ENCODE measurements at places on chromosomes 4 and X.
A peak's percentile ranks its signal among the peaks of the same experiment; 100 is the strongest.

GRCh38 chrX:38881727-38882126, 80.5 kb downstream of the MID1IP1 start:
- DNase-seq: no peak

DNA sequence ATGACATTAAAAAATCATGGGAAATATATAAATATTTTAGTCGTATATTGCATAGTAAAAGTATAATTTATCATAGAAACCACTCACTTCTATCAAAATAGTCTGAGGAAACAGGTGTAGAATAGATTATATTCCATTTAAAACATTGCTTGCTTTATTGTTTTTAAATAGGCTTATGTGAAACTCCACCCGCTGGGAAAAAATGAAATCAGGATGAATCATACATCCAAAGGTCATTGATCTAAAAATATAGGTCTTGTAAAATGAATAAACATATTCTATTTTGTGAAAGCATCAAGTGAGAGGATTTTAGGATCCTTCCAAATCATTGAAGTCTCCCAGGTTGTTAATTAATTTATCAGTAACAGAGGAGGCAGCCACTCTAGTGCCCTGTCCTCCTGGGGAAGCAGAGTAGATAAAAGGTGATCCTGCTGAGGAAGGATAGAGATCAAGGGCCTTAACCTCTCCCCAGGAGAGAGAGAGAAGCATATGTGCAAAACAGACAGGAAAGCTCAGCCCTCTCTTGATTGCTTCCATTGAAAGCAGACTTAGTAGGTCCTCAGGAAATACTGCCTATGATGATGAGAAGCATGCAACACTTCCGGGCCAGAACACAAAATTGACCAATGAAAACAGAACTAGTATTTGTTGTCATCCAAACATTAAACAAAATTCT, 96.8 kb upstream of the MAP9 start:
- no peak for DNase-seq

DNA sequence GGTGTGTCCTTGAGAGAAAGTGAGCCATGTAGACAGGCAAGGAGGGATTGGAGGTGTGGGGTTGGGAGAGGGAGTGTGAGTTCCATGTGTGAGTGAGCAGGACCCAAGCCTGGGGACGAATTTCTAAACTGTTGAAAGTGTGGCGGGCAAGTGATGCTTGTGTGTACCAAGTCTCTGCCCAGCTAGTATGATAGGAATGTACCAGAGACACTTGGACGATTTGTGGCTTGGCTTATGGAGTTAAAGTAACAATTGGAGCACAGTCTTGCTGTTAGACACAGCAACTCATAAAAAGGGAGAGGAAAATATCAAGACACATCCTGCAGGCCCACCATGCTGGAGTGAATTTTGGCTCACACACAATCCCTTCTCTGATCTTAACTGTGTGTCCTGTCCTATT, 8.5 kb downstream of the PTTG2 start:
- no peak for DNase-seq

GRCh38 chr4:123350191-123350544, 46.4 kb upstream of the SPRY1 start:
- DNase-seq: peak; percentile 88

DNA sequence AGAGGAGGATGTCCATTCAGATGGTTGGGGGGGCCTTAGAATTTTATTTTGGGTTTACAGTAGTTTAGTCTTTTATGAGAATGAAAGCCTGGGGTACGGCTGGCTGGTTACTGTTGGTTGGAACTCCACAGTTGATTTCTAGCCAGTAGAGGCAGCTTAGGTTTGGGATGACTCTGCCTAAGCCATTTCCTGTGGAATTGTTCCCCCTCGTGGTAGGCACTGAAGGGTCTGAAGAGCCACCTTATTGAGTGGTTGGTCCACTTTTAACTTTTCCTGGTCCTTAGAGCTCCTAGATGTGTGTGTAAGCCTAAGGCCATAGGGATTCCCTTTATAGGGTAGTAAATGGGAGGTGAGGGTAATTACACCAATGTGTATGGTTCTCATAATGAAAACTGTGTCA, 19.7 kb downstream of the SPIN3 start:
- DNase-seq: peak; percentile 18

GRCh38 chrX:49884290-49884862, 5.1 kb downstream of the USP27X start:
- peak; percentile 82 for DNase-seq

- DNase-seq: no peak
Measured at GRCh38 chrX:19446397-19446796, 68.9 kb downstream of the MAP3K15 start.

DNA sequence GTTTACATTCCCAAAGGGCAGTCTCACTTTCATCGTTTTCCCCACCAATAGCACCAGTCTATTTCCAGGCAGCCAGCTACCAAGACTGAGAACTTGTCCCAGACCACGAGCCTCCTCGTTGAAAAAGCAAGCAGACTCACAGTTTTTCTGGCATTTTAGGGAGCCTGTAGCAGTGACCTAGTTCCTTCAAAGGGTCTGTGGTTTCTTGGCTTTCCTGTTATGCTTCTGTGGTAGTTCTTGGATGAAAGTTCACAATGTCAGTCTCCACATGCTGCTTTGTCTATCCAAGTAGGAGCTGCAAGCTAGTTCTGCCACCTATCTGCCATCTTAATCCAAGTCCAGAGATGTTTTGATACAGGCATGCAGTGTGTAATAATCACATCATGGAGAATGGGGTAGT, 151.6 kb upstream of the ZC4H2 start:
- DNase-seq: peak; percentile 3

GRCh38 chr4:26753617-26754016, 107.0 kb upstream of the STIM2 start:
- no peak for DNase-seq

DNA sequence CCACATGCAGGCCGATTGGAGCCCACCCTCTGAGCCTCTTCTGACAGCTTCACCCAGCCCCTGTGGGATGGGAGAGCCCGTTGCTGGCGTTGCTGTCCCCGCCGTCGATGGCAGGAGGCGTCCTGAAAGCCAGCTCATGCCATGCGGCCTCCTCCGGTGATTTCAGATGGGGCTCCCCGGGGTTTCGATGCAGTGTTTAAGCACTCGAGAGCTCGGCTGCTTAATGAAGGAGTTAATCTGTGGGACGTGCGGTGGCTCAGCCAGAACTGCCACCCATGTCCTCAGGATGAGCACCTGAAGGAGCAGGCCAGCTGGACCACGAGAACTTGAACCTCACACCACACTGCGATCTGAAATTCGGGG, 95.6 kb downstream of the SORCS2 start:
- DNase-seq: no peak

DNA sequence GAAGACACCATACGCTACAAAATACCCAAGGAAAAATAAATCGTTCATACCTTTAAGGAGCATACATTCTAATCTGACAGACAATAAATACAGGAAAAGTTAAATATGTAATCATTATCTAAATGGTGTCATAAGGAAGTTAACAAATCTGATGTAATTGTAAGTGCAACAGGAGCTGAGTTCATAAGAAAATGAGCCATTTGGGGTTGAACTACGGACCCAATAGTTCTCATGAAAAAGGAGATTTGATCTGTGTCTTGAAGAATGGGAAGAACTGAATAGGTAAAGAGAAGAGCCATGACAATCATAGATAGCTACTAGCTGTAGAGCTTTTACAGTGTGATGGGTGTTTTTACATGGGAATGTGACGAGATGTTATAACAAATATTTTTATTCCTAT, 175.6 kb downstream of the ANKRD50 start:
- DNase-seq: no peak

- DNase-seq: no peak
Measured at GRCh38 chrX:41665686-41666085, 23.1 kb upstream of the GPR34 start.

Data from hematopoietic multipotent progenitor cell treated with erythropoietin and hydrocortisone succinate and interleukin-3 and kit ligand, for 6 days (in vitro differentiated cells).